Aorta (tissue), 5 donors: ENCODE measurements at places on chromosomes 6 and 20. TPM values are rescaled to one million over a fixed set of nuclear protein-coding genes. Genes with fewer than 3 reads are reported as not detected.

DNA sequence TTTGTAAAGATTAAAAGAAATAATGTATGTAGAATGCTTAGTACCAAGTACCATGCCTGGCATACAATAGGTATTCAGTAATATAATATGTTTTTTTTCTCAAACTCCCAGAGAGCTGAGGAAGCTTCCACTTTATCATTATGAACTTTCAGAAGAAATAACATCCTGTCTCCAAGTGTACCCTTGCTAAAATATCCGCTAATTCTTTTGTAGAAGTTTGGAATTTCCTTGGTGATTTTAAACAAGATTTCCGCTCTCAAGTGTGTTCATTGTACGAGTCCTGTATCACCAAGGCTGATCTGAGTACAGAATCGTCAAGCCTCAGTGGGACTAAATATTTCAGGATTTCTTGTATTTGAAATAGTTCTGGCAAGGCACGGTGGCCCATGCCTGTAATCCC lies 16.1 kb upstream of the RNF144B start:
- no peak overlapping the region for H3K27ac ChIP-seq
- no peaks in the 10 kb centered on the region for H3K4me1 ChIP-seq
- H3K27me3 ChIP-seq = no peaks in the 10 kb centered on the region
- no peak for DNase-seq
- no peaks in the 10 kb centered on the region for H3K36me3 ChIP-seq

DNA sequence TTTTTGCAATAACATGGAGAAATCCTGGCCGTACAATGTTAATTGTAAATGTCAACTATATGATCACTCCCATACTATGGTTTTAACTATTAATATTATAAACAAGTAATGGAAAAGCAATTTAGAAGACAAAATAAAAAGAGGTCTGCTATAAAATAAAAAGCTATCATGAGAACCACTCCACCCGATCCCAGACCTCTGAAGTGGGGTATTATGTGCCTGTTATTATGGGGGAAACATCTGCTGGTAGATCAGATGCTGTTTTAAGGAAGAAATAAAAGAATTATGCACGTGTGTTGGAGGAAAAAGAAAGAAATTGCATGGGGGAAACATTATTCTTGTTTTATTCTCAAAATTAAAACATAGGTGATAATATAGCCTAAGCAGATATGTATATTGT lies 615.7 kb upstream of the ARID1B start:
- no peaks in the 10 kb centered on the region for H3K36me3 ChIP-seq
- H3K27me3 ChIP-seq = no peaks in the 10 kb centered on the region
- H3K4me3 ChIP-seq = no peak overlapping the region
- H3K4me1 ChIP-seq = no peaks in the 10 kb centered on the region
- DNase-seq = no peak

GRCh38 chr6:28139860-28140543 lies 1.7 kb upstream of the ZKSCAN8 start:
- H3K4me3 ChIP-seq = no peak overlapping the region
- no peak for DNase-seq
- H3K36me3 ChIP-seq = no peaks in the 10 kb centered on the region
- H3K4me1 ChIP-seq = no peaks in the 10 kb centered on the region
- no peaks in the 10 kb centered on the region for H3K27me3 ChIP-seq

DNA sequence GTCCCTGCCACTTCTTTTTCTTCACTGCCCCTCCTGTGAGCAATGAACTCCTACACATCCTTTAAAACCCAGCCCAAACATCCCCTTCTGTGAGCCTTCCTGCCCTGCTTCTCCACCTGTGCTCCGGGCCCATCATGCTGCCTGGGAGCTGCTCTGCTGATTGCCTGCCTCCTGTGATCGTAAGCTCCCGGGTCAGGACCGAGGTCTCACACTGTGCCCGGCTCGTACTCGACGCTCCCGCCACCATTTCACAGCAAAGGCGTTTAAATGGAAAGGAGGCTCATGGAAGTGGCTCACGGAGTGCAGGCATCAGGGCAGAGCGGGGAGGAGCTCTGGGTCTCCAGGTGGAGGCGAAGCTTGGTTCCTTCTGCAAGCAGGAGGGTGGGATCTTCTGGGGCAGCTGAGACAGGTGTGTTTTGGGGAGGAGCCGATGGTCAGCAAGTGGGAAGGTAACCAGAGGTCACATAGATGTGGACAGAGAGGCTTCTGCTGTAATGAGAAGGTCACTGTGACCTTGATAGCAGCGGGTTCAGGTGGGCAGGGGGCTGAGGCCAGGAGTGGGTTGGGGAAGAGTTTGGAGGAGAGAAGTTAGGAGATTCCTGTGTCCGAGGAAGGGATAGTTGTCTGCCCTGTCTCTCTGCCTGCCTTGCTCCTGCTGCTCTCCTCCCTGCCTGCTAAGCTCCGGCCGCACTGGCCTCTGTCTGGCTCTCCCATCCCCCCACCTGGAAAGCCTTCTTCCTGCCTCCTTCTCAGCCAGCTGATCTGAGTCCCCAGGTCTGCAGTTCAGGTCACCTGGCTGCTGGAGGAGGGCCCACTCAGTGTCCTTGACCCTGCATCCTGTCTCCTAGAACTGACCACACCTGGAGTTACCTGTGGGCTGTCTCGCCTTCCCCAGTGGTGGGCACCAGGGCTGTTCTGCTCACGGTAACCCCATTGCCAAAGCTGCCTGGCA lies 52.7 kb upstream of the FRMD1 start:
- no peaks in the 10 kb centered on the region for H3K27me3 ChIP-seq
- H3K4me3 ChIP-seq = no peak overlapping the region
- no peaks in the 10 kb centered on the region for H3K4me1 ChIP-seq
- H3K27ac ChIP-seq = no peak overlapping the region
- DNase-seq = no peak
- H3K36me3 ChIP-seq = no peaks in the 10 kb centered on the region

DNA sequence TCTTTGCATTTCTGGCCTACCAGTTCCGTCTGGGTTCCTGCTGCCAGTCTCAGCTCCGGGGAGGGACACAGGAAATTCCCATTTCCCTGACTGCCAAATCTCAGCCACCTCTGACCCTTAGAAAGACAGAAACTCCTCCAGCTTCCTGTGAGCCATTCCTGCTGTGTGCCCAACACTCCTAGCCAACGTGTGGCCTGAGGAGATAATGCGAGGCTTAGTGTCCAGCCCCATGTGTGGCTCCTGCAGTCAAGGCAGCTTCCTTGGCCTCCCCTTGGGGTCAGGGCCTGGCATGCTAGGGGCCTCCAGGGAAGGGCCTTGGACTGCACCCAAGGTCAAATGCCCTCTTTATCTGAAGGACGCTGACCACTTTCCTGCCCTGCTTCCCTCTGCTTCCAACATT lies 45.1 kb downstream of the MAFB start:
- no peak overlapping the region for H3K4me3 ChIP-seq
- no peaks in the 10 kb centered on the region for H3K36me3 ChIP-seq

Gene SEL1L2
- not detected for total RNA-seq

- no peaks in the 10 kb centered on the region for H3K4me1 ChIP-seq
- H3K27me3 ChIP-seq = no peaks in the 10 kb centered on the region
- no peak overlapping the region for H3K27ac ChIP-seq
- no peak overlapping the region for H3K4me3 ChIP-seq
- DNase-seq = peak; percentile 67
These were observed 68.4 kb downstream of the RSPO3 start for GRCh38 chr6:127186889-127187288.

Gene INSM1
- total RNA-seq = not detected

- no peak overlapping the region for H3K4me3 ChIP-seq
- no peak overlapping the region for H3K27ac ChIP-seq
- H3K27me3 ChIP-seq = no peaks in the 10 kb centered on the region
- H3K4me1 ChIP-seq = no peaks in the 10 kb centered on the region
These were observed 55.3 kb upstream of the UFL1 start for GRCh38 chr6:96466147-96466863.

Gene RRAGD
- total RNA-seq = 16.2 TPM

GRCh38 chr20:34544109-34544796 lies 14.3 kb upstream of the MAP1LC3A start:
- DNase-seq = no peak
- H3K27ac ChIP-seq = no peak overlapping the region
- H3K4me1 ChIP-seq = no peaks in the 10 kb centered on the region
- H3K36me3 ChIP-seq = peaks cover 3% of the 10 kb centered on the region
- H3K27me3 ChIP-seq = no peaks in the 10 kb centered on the region

DNA sequence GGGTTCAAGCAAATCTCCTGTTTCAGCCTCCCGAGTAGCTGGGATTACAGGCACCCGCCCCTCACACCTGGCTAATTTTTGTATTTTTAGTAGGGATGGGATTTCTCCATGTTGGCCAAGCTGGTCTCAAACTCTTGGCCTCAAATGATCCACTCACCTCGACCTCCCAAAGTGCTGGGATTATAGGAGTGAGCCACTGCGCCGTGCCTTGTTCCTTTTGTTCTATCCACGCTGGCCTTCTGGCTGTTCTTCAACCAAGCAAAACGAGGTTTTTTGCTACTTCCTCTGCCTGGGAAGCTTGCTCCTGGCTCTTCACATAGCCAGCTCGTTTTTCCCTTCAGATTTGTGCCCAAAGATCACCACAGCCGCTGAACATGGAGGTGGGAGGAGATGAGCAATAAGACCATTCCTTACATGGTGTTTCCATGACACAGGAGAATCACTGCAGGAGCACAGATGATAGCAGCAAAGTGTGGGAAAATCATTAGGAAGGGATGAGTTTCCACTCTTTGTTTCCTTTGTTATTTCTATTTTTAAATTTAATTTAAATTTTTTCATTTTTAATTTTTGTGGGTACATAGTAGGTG lies 201.0 kb upstream of the ZNF217 start:
- H3K4me1 ChIP-seq = no peaks in the 10 kb centered on the region
- H3K27me3 ChIP-seq = no peaks in the 10 kb centered on the region
- DNase-seq = no peak
- no peak overlapping the region for H3K27ac ChIP-seq

DNA sequence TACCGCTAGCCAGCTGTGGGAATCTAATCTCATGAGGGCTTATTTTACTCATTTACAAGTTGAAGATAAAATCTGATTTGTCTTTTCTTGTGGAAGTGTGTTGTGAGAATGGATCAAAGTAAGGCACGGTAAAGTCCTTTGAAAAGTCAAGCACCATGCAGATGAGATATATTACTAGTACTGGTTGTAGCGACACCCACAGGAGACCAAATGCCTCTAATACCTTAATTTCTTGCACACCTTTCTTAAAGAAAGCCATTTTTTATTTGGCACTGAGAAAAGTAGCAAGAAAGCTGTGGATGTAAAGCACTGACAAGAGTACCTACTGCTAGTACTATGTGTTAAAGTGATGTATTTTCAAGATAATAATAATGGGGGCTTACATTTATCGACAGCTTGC lies 191.0 kb upstream of the MMS22L start:
- no peaks in the 10 kb centered on the region for H3K4me1 ChIP-seq
- no peaks in the 10 kb centered on the region for H3K36me3 ChIP-seq
- no peak overlapping the region for H3K4me3 ChIP-seq
- H3K27me3 ChIP-seq = no peaks in the 10 kb centered on the region

Gene SLC22A16
- 0.55 TPM for total RNA-seq

DNA sequence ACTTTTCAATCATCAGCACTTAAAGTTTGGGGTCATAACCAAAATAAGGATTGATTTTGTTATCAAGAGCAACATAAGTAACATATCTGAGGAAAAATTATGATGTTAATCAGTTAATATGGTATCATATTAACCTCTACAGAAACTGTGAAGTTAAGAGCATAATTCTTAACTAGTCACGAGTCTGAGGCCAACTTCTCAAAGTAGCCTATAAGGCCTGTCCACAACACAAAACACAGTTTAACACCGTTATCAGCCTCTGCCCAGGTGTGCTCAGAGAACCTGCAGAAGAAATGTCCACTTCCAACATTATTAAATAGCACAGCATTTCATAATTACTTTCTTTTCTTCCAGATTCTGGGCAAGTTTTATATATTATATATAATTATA lies 1.1 kb downstream of the STX7 start:
- no peak overlapping the region for H3K27ac ChIP-seq
- H3K36me3 ChIP-seq = no peaks in the 10 kb centered on the region
- peak overlapping the region; percentile 79 for H3K4me3 ChIP-seq
- H3K27me3 ChIP-seq = no peaks in the 10 kb centered on the region
- peaks cover 19% of the 10 kb centered on the region for H3K4me1 ChIP-seq

DNA sequence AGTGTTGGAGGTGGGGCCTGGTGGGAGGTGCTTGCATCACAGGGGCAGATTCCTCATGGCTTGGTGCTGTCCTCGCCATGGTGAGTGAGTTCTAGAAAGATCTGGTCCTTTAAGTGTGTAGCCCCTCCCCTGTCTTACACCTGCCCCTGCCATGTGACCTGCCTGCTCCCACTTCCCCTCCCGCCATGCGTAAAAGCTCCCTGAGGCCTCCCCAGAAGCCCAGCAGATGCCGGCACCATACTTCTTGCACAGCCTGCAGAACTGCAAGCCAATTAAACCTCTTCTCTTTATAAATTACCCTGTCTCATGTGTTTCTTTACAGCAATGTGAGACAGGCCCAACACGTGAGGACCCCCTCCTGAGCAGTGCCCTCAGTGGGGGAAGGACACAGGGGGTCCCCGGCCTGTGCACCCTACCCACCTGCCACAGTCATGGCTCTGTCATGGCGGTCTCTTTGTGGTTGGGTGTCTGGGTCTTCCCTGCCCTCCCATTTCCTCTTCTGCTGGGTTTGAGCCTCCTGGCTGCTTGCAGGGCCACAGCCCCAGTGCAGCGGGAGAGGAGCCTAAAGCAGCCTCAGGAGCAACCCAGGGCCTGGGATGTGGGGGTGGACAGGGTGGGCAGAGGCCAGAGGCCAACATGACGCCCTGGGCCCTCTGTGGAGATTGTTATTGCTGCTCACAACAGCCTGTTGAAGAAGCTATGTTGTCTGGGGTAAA lies 87.2 kb upstream of the QKI start:
- no peaks in the 10 kb centered on the region for H3K4me1 ChIP-seq
- DNase-seq = no peak
- no peaks in the 10 kb centered on the region for H3K27me3 ChIP-seq

- H3K27me3 ChIP-seq = no peaks in the 10 kb centered on the region
- no peaks in the 10 kb centered on the region for H3K36me3 ChIP-seq
- H3K4me1 ChIP-seq = no peaks in the 10 kb centered on the region
- H3K4me3 ChIP-seq = no peak overlapping the region
- DNase-seq = no peak
These were observed 22.1 kb upstream of the SNTA1 start for GRCh38 chr20:33465481-33466302.

GRCh38 chr6:110493253-110493800 lies 16.9 kb upstream of the SLC22A16 start:
- H3K36me3 ChIP-seq = no peaks in the 10 kb centered on the region
- H3K4me1 ChIP-seq = no peaks in the 10 kb centered on the region
- DNase-seq = no peak
- no peaks in the 10 kb centered on the region for H3K27me3 ChIP-seq
- H3K4me3 ChIP-seq = no peak overlapping the region

DNA sequence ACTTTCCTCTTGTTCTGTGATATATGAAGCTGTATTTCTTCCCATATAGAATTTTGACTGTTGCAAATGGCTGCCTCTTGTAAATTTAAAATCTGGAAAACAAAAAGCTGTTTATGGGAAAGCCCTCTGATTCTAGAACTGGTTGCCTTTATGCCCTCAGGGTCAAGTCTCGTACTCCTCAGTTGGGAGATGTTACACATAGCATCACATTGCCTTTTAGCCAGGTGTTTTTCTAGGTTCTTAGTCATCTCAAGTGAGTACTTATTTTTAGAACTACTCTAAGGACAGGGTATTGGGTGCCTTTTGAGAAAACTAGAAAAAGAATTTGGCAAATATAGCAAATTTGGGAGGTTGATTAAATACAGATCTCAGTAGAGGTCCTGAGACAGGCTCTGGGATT lies 58.5 kb downstream of the ANKS1A start:
- no peaks in the 10 kb centered on the region for H3K4me1 ChIP-seq
- no peaks in the 10 kb centered on the region for H3K36me3 ChIP-seq
- H3K27ac ChIP-seq = no peak overlapping the region
